Thoracic aorta (tissue), 2 donors: ENCODE measurements at places on chromosomes 1 and 21.
A peak's percentile ranks its signal among the peaks of the same experiment; 100 is the strongest.

DNA sequence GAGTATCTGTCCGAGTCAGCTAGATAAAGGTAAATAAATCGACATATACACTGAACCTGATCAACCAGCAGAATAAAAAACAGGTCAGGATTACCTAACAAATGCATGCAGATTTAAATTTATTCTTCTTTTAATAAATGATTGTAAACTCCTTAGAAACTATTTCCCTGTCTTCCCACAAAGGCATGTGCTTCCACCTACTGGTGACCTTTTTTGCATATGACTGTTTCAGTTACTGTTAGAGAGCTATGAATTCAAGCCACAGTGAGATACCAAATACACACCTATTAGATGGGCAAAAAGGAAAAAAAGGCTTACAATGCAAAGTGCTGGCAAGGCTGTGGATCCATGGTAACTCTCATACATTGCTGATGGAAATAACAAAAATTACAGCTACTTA is 957.4 kb upstream of the NCAM2 start:
- no peak for DNase-seq

DNA sequence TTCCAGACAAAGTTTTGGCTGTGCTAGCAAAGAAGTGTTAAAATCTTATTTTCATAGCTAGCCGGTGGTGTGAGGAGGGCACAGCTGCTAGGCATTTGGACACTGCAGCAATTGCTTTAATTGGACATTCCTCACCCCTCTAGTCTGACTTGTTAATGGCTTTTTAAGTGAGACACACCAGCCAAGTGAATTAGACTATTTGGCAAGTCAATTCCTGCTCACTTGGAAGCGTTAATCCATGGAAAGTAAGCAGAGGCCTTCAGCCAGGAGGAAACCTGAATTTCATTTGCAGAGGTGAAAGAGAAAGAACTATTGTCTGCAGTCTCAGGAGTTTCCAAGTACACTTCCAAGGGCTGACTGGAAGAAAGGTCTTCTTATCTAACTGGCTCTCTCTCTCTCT is 175.7 kb downstream of the ST6GALNAC3 start:
- DNase-seq, result no peak

- no peak for DNase-seq
Observed at GRCh38 chr1:240004086-240004749, 87.5 kb upstream of the FMN2 start.

GRCh38 chr1:86933562-86934377 is 19.3 kb downstream of the HS2ST1 start:
- no peak for DNase-seq

GRCh38 chr1:203271018-203271743 is 34.1 kb upstream of the BTG2 start:
- no peak for DNase-seq

- no peak for DNase-seq
Observed at GRCh38 chr1:201267481-201268229, 15.7 kb upstream of the PKP1 start.

GRCh38 chr1:46690931-46691421 is 19.3 kb downstream of the TEX38 start:
- DNase-seq, result no peak

DNA sequence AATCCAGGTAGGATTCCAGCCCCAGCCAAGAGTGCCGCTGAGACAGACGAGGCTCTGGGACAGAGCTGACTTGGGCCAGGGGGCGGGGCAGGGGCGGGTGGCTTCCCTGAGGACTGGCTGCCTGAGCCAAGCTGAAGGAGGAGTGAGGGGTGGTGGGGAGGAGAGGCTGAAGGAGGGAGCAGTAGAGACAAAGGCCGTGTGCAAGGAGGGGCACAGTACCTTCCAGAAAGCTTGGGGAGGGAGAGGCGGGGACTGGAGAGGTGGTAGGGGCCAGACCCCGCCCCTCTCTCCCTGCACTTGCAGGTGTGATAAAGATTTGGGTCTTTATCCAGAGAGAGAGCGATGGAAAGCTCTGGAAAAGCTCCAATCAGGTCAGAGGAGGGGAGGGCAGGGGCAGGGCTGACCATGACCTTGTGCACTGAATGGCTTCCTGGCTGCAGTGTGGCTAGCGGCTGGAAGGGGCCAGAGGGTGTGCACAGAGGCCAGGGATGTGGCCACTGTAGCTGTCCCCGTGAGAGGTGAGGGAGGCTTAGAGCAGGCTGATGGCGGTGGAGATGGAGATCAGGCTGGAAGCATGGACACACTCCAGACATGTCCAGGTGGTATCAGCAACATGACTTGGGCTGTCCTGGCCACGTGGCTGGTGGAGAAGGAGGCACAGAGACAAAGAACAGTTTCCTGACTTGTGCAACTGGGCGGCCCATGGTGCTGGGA is 6.7 kb upstream of the EPHA8 start:
- no peak for DNase-seq

- DNase-seq, result no peak
Observed at GRCh38 chr1:153190373-153190772, 12.9 kb upstream of the LELP1 start.

DNA sequence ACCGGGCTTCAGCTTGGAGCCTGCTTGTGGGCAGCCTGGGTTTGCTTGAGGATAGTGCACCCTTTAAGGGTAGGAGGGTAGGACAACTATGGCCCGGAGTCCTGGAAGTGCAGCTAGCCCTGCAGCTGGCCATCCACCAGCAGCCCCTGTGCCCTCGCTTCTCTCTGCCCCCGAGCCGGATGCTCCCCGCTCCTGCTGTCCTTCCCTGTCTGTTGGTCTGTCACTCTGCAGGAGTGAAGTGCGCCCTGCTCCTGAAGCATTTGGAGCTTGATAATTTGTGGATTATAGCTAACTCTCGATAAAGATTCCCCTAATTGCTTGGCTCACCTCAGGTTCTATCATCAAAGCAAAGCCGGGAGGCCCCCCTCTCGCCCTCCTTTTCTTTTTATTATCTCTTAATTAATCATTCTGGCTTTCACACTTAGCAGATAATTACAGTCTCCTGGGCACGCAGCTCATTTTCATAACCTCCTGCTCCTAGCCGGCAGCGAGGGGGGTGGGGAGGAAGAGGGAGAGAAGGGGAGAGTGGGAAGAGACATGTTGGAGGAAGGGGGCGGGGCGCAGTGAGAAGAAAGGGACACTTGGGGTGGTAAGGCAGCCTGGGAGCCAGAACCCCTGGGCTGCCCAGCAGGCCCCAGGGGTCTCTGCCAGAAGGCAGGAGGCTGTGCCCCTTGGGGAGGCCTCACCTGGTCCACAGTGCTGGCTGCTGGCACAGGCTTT is 14.4 kb downstream of the KIRREL1 start:
- no peak for DNase-seq

DNA sequence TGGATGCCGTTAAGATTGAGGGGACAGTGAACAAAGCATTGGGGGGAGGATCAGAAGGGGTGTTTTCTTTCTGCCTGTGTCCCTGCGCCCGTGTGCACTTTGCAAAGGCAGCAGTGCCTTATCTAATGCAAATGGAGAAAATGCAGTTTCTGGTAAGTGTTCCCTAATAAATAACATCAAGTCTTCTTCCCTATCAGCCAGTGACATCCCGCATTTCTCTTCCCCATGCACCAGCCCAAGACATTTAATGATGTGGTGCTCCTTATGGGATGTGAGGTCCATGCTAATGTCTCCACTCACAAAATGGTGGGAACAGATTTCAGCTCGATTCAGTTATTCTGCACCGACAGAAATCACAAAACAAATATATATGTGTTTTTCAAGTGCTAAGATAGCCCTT is 111.8 kb downstream of the PBX1 start:
- DNase-seq, result no peak

DNA sequence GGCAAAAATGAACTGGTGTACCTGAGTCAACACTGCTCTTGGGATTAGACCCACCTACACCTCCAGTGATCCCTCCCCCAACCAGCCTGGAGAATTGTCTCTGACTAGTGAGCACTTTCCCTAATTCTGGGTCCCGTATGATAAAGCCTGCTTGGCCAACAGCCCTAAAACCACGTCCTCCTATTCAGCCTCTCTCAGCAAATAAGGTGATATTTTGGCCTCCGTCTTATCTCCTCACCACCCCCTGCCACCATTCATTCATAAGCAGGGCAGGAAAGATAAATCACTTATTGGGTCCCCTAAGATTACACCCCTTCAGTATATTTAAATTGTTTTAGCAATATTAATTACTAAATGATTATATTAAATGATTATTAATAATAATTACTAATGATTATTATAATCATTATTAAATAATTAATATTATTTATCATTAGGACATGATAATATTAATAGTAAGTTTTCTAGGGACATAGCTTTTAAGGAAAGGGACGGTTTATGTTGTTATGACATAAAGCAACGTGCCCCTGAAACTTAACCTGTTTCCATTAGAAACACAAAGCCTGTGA is 108.0 kb downstream of the DUSP10 start:
- no peak for DNase-seq

GRCh38 chr1:11453742-11454491 is 25.0 kb upstream of the DISP3 start:
- DNase-seq, result no peak

GRCh38 chr1:68198752-68199151 is 33.6 kb downstream of the WLS start:
- DNase-seq, result no peak

- DNase-seq, result peak; percentile 45
Observed at GRCh38 chr1:110460253-110461220, 9.6 kb downstream of the PROK1 start.

DNA sequence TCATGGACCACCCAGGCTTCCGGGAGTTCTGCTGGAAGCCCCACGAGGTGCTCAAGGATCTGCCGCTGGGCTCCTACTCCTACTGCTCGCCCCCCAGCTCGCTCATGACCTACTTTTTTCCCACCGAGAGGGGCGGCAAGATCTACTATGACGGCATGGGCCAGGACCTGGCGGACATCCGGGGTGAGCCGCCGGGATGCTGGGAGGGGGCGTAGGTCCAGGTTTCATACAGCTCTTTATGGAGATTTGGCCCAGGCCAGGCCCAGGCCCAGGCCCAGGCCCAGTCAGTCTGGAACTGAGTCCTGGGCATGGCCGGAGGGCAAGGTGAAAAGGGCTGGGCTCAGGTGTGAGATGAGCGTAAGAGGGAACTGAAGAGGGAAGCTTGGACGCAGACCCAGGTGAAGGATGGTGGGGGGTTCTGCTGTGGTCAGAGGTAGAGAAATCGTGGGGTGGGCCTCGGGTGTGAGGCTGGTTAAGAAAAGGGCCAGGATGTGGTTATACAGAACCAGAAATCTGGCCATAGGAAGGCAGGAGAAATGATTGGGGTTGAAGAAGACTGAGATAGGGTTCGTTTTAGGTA is 23.0 kb downstream of the DISP3 start:
- no peak for DNase-seq

GRCh38 chr21:36419996-36420395 is 34.8 kb downstream of the CHAF1B start:
- DNase-seq, result peak; percentile 52

- no peak for DNase-seq
Observed at GRCh38 chr1:62285440-62285839, 33.8 kb downstream of the KANK4 start.

DNA sequence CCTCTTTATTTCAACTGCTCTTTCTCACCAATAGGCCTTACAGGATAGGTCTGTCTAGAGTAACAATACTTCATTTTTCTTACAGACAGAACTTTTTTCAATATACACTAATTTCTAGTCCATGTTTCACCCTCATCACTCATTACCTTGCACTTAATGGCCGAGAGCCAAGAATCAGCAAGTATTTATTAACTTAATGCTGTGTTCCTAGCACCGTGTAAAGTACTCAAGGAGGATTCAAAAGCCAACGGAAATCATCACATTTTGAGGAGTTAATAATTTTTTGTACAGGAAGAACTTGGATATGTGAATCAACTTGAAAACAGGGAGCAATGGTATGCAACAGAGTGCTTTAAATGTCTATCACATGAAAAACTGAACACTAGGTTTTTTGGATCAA is 102.0 kb downstream of the PTPN14 start:
- no peak for DNase-seq

- no peak for DNase-seq
Observed at GRCh38 chr1:2611621-2612437, 21.0 kb downstream of the MMEL1 start.

- DNase-seq, result peak; percentile 88
Observed at GRCh38 chr1:32066489-32066873, 6.3 kb upstream of the TMEM39B start.
